ENCODE measurements at places on chromosomes 7 and 10. TPM values are rescaled to one million over a fixed set of nuclear protein-coding genes. Genes with fewer than 3 reads are reported as not detected.
A peak's percentile ranks its signal among the peaks of the same experiment; 100 is the strongest.

GRCh38 chr7:85006754-85007153, 180.1 kb downstream of the SEMA3D start:
- H3K4me1 ChIP-seq, result no peaks in the 10 kb centered on the region
- no peak overlapping the region for H3K4me3 ChIP-seq
- no peak overlapping the region for H3K27ac ChIP-seq

DNA sequence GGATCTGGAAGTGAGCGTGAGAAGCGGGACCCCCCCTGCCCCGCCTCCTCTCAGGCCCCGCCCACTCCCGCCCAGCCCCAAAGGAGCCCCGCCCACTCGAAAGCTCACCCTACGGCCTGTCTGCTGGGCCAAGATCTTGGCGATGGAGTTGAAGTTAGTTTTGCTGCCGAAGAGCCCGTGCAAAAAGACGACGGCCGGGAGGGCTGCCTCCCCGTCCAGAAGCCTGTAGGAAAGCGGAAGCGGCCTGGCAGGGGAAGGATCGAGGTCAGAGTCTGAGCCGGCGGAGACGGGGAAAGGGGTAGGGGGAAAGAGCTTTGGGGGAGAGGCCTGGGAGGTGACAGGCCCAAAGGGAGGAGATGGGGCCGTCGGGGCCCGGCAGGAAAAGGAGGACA, 386 bp downstream of the ABHD11 start:
- peaks cover 9% of the 10 kb centered on the region for H3K4me1 ChIP-seq
- peak overlapping the region; percentile 83 for H3K4me3 ChIP-seq
- H3K27me3 ChIP-seq, result no peaks in the 10 kb centered on the region
- H3K27ac ChIP-seq, result peak overlapping the region; percentile 92
- H3K36me3 ChIP-seq, result peaks cover 6% of the 10 kb centered on the region
- DNase-seq, result no peak

DNA sequence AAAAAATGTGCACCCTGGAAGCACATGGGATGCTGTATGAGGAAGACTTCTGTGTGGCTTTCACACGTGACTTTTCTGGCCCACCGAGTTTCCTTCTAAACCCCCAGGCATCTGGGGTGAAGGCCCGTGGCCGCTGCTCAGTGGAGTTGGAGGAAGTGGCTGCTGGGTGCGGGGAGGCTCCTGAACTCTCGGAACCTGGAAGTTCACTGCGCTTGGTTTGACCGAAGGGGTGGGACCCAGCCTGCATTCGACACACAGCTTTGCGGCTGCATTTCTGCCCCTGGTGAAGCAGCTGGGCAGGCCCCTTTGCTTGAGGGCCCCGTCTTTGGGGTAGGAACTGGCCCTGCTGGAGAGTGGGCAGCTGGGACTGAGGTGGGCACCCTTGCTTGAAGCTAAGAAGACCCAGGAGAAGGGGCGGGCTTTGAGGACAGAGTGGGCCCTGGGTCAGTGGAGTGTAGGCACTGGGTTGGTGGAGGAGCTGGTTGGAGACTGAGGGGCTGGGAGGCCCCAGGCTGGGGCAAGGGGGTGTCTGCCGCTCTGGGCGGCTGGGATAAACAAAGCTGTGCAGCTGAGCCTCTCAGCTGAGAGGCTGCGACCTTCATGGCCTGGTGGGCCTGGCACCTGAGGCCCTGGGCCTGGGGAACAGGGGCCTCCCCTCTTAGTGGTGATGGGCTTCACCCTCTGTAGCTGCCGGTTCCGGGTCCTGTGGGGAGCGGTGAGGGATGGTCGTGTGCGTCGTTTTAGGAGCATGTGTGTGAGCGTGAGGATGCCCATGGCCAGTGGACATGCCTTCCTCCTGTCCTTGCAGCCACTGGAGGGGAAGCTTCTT, 78.0 kb downstream of the INPP5A start:
- H3K4me3 ChIP-seq, result no peak overlapping the region

GRCh38 chr7:155709453-155709852, 65.0 kb downstream of the RBM33 start:
- DNase-seq, result no peak
- no peak overlapping the region for H3K4me3 ChIP-seq
- no peaks in the 10 kb centered on the region for H3K4me1 ChIP-seq
- H3K27me3 ChIP-seq, result no peaks in the 10 kb centered on the region

DNA sequence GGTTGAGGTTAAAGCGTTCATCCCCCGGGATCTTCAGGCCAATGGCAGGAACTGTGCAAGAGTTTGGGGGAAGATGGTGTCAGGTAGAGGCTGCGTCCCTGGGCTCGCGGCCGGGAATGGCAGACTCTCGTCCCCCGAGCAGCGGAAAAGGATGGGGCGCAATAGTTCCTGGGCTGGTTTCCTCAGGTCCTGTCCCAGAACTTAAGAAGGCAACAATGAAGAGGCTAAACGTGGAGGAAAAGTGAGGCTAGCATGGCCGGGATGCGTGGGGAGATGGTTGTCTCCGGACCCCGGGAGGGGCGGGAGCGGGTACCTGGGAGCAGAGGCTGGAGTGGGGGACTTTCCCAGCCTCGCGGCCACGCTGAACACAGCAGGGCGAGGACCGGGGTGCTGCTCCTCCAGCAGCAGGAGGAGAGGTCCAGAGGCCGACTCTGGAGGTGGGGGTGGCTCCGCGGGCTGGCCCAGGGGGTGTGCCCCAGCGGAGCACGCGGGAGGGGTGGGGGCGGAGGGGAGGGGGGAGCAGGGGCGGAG, 882 bp downstream of the IRF5 start:
- no peak for DNase-seq
- H3K27me3 ChIP-seq, result no peaks in the 10 kb centered on the region
- peaks cover 4% of the 10 kb centered on the region for H3K4me1 ChIP-seq
- peak overlapping the region; percentile 56 for H3K4me3 ChIP-seq
- H3K27ac ChIP-seq, result no peak overlapping the region

GRCh38 chr10:73263693-73264347, 11.4 kb upstream of the MRPS16 start:
- H3K27ac ChIP-seq, result no peak overlapping the region
- H3K27me3 ChIP-seq, result no peaks in the 10 kb centered on the region
- H3K4me1 ChIP-seq, result no peaks in the 10 kb centered on the region
- no peaks in the 10 kb centered on the region for H3K36me3 ChIP-seq

GRCh38 chr7:17146621-17147020, 151.8 kb upstream of the AHR start:
- no peaks in the 10 kb centered on the region for H3K36me3 ChIP-seq
- H3K27ac ChIP-seq, result no peak overlapping the region
- no peaks in the 10 kb centered on the region for H3K27me3 ChIP-seq
- no peak overlapping the region for H3K4me3 ChIP-seq

GRCh38 chr7:107744345-107744750, 406 bp downstream of the CBLL1 start:
- no peaks in the 10 kb centered on the region for H3K27me3 ChIP-seq
- peaks cover 10% of the 10 kb centered on the region for H3K4me1 ChIP-seq
- peaks cover 6% of the 10 kb centered on the region for H3K36me3 ChIP-seq
- DNase-seq, result no peak
- peak overlapping the region; percentile 95 for H3K27ac ChIP-seq

- H3K4me1 ChIP-seq, result peaks cover 31% of the 10 kb centered on the region
- no peaks in the 10 kb centered on the region for H3K27me3 ChIP-seq
- DNase-seq, result no peak
Measured at GRCh38 chr10:132469197-132469884, 68.2 kb upstream of the INPP5A start.

The CXCL12 gene
- total RNA-seq, result 288 TPM

GRCh38 chr7:119482671-119483070, 790.3 kb upstream of the KCND2 start:
- no peaks in the 10 kb centered on the region for H3K27me3 ChIP-seq
- no peak overlapping the region for H3K27ac ChIP-seq
- no peaks in the 10 kb centered on the region for H3K36me3 ChIP-seq
- DNase-seq, result no peak

DNA sequence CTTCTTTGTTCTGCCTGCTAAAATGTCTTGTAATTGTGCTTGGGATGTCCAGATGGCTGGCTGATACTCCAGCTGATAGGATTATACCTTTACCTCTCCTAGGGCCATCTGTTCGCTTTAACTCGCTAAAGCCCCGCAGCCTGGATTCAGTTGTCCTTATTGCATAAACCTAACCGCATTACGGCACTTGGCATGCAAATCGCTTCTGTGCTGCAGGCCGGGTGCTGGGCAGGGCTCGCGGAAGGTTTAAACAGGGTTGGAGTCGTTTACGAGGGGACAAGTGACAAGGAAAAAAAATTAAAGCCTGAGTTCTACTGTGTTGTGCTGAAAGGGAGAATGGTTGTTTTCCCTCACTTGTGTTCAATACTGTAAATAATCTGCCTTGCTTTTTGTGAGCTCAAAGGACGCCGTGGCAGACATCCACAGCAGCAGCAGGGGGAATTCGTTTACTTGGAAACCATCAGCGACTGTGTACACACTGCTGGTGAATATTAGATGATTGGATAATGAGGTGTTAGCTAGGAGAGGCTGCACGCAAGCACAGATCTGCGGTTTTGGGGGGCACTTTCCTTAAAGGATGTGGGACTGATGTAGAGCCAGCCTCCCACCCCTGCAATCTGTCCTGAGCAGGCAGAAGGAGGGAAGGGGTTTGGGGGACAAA, 93.0 kb downstream of the EBF3 start:
- no peaks in the 10 kb centered on the region for H3K36me3 ChIP-seq
- H3K4me3 ChIP-seq, result no peak overlapping the region
- no peak overlapping the region for H3K27ac ChIP-seq
- H3K4me1 ChIP-seq, result no peaks in the 10 kb centered on the region
- no peak for DNase-seq

- DNase-seq, result no peak
- no peak overlapping the region for H3K27ac ChIP-seq
- H3K27me3 ChIP-seq, result no peaks in the 10 kb centered on the region
Measured at GRCh38 chr7:35702541-35702940, 7.6 kb upstream of the HERPUD2 start.

The OR6B1 gene
- total RNA-seq, result not detected

The EEPD1 gene
- total RNA-seq, result 14.0 TPM

DNA sequence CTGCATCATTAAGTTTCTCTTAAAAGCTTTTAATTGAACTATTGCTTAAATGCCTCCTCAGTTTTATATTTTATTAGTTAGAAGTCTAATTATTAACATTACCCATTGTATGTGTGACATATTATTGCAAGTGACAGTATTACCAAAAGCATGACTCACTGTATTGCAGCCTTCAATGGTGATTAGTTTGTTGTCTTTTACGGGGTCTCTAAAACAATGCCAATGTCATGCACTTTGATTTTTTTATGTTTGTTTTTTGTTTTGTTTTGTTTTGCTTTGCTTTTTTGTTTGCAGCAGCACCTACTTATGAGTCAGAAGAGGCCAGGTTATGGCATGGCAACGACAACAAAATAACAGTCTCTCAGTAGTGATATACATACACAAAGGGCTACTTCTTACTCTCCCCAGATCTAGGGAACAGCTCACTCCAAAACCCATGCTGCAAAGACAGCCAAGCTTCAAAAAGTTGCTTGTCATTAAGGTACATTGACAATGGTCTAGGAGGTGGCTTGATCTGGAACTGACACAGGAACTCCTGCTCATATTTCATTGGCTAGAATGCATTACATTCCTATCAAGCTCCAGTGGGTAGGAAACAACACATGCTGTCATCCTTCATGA, 293.7 kb upstream of the POM121L12 start:
- H3K27me3 ChIP-seq, result no peaks in the 10 kb centered on the region
- H3K27ac ChIP-seq, result no peak overlapping the region
- no peak overlapping the region for H3K4me3 ChIP-seq

GRCh38 chr7:157310676-157311185, 26.1 kb upstream of the DNAJB6 start:
- H3K4me1 ChIP-seq, result no peaks in the 10 kb centered on the region
- DNase-seq, result no peak
- no peaks in the 10 kb centered on the region for H3K36me3 ChIP-seq
- H3K4me3 ChIP-seq, result no peak overlapping the region

The CABCOCO1 gene
- not detected for total RNA-seq

DNA sequence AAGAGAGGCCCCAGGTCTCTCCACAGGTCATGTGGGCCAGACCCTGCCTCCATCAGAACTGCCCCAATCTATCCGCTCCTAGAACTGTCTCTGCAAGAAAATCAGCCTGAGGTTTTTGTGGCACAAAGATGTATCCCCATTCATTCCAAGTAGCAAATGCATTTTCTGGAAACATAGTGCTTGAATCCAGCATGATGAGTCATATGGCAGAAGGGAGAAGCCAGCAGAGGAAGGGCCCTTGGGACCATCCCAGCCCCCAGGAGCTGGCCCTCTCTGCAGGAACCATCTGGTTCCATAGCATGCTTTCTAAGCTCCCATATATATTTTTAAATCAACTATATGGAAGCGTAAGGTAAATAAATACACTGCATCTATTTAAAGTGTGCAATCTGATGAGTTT, 563.2 kb downstream of the GALNT17 start:
- no peaks in the 10 kb centered on the region for H3K27me3 ChIP-seq
- no peak for DNase-seq
- no peaks in the 10 kb centered on the region for H3K36me3 ChIP-seq
- H3K27ac ChIP-seq, result no peak overlapping the region
- H3K4me3 ChIP-seq, result no peak overlapping the region

The TAS2R5 gene
- not detected for total RNA-seq

DNA sequence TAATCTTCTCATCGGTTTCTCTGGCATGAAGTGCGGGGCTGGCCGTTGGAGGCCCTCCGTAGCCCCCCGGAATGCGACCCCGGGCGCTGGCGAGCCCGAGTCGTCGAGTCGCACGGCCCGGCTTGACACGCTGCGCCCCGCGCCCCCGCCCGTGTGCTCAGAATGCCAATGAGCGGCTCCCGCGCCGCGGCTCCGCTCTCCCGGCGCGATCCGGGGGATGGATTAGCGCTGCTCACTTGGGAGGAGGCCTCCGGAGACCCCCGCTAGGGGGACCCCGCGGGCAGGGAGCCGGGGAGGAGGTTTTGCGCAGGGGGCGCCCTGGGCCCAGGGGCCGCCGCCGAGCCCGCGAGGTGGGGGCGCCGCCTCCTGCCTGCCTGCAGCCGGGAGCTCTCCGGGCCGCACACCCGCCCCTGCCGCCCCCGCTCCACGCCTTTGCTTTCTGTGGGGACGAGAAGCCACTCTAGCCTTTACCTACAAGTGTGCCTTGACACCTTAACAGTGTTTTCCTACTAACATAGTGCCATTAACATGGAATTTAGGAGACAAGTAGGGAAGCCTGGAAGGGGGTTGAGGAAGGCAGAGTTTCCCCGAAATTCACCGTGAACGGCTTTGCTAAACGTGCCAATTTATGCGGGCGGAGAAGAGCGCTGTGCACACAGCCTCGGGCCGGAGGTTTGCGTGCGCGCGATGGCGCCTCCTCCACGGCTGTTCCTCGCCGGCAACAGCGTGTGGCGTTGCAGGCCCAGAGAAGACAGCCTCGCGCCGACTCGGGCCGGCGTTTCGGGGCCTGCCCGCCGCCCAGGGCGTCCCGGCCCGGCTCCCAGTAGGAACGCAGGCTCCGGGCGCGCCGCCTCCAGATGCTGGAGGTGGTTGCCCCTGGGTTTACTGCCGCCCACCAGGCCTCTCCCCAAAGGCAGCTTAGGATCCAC, 7.1 kb downstream of the SHH start:
- H3K4me3 ChIP-seq, result no peak overlapping the region
- DNase-seq, result no peak
- H3K4me1 ChIP-seq, result peaks cover 15% of the 10 kb centered on the region
- peaks cover 9% of the 10 kb centered on the region for H3K27me3 ChIP-seq

The RAPGEF5 gene
- total RNA-seq, result 65.8 TPM

GRCh38 chr10:69657430-69657829, 27.4 kb downstream of the FAM241B start:
- no peak for DNase-seq
- H3K36me3 ChIP-seq, result no peaks in the 10 kb centered on the region
- H3K4me3 ChIP-seq, result no peak overlapping the region
- no peaks in the 10 kb centered on the region for H3K27me3 ChIP-seq
- no peaks in the 10 kb centered on the region for H3K4me1 ChIP-seq
- H3K27ac ChIP-seq, result no peak overlapping the region

The HDAC9 gene
- total RNA-seq, result 33.4 TPM

The SLC18A3 gene
- total RNA-seq, result not detected

GRCh38 chr7:102390697-102391484, 5.3 kb upstream of the PRKRIP1 start:
- no peak overlapping the region for H3K27ac ChIP-seq
- no peaks in the 10 kb centered on the region for H3K36me3 ChIP-seq
- peak; percentile 27 for DNase-seq
- H3K4me1 ChIP-seq, result no peaks in the 10 kb centered on the region
